ENCODE measurements at places on chromosomes 16 and 17. TPM values are rescaled to one million over a fixed set of nuclear protein-coding genes. Genes with fewer than 3 reads are reported as not detected.

Gene CLEC19A
- total RNA-seq = not detected

Gene TCAP
- 1.5 TPM for total RNA-seq

Gene ATP2C2
- total RNA-seq = 12.2 TPM

Gene TPSD1
- total RNA-seq = not detected

Gene ZC3H7A
- 67.5 TPM for total RNA-seq

DNA sequence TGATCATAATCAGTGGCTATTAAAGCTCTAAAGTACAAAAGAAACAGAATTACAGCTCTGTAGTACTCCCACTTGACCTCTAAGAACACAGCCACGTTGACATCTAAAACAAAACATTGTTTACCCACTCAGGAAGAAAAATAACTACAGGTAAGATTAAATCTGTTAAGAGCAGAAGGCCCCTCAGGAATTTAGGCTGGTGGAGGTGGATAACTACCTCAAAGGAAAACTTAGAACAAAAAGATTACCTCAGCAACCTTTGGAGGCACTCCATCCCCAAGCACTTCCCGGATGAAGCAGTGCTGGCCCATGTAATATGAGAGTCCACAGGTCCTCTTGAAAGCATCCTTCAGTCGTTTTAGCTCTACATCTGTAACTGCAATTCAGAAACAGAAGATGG, 46.7 kb downstream of the USP32 start:
- no peak overlapping the region for H3K27ac ChIP-seq
- H3K4me1 ChIP-seq = peaks cover 11% of the 10 kb centered on the region
- no peak overlapping the region for H3K4me3 ChIP-seq
- no peaks in the 10 kb centered on the region for H3K27me3 ChIP-seq
- H3K36me3 ChIP-seq = peaks cover 25% of the 10 kb centered on the region

DNA sequence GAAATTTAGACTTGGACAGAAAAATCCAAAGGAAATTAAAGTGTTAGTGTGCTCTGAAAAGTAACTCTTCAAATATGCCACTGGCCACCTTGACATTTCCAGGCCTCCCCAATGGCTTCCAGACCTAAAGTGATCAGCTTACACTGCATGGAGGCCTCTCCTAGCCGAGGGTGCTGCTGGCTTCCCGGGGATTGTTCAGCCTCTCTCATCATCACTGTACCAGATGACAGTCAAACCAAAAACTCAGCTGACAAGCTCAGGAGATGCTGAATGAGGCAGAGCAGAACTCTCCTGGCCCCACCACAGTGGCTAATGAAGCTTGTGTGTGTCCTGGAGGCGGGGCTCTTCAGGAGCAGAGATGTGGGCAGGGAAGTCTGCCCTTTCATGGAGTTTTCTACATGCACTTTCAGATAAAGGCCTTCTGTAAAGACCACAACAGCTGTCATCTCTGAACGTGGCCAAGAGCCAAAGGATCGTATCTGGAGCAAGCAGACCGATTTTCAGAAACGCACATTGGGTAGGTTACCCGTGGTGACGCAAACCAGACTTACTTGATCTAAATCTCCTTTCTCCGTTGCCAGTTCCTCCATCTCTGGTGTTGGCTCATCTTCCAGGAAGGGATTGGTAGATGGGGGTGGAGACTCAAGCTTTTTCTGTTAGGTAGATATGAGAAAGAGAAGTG, 113.3 kb downstream of the VPS53 start:
- peaks cover 34% of the 10 kb centered on the region for H3K4me1 ChIP-seq
- H3K4me3 ChIP-seq = no peak overlapping the region
- peaks cover 33% of the 10 kb centered on the region for H3K36me3 ChIP-seq
- H3K27me3 ChIP-seq = no peaks in the 10 kb centered on the region

DNA sequence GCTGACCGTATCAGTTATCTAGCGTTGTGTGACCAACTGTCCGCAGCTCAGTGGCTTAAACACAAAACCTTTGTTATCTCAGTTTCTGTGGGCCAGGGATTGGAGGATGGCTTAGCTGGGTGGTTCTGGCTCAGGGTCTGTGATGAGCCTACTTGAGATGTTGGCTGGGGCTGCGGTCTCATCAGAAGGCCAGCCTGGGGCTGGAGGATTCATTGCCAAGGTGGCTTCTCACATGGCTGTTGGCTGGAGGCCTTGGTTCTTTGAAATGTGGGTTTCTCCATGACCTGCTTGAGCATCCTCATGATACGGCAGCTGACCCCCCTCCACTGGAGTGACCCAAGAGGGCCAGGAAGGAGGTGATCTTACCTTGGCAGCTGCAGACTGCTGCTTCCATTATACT, 16.7 kb downstream of the GSE1 start:
- H3K27ac ChIP-seq = no peak overlapping the region
- no peaks in the 10 kb centered on the region for H3K27me3 ChIP-seq
- peaks cover 27% of the 10 kb centered on the region for H3K4me1 ChIP-seq
- H3K36me3 ChIP-seq = peaks cover 9% of the 10 kb centered on the region
- DNase-seq = no peak
- no peak overlapping the region for H3K4me3 ChIP-seq

GRCh38 chr16:71260995-71261394, 28.2 kb downstream of the CMTR2 start:
- no peak overlapping the region for H3K4me3 ChIP-seq
- H3K27me3 ChIP-seq = peaks cover 19% of the 10 kb centered on the region
- H3K36me3 ChIP-seq = no peaks in the 10 kb centered on the region

GRCh38 chr17:41717408-41718286, 5.5 kb downstream of the GAST start:
- peak overlapping the region; percentile 93 for H3K27ac ChIP-seq
- peak overlapping the region; percentile 20 for H3K4me3 ChIP-seq
- DNase-seq = no peak
- H3K4me1 ChIP-seq = no peaks in the 10 kb centered on the region
- H3K36me3 ChIP-seq = no peaks in the 10 kb centered on the region

- H3K4me3 ChIP-seq = no peak overlapping the region
- peaks cover 10% of the 10 kb centered on the region for H3K4me1 ChIP-seq
- no peaks in the 10 kb centered on the region for H3K36me3 ChIP-seq
- H3K27me3 ChIP-seq = peaks cover 3% of the 10 kb centered on the region
- H3K27ac ChIP-seq = no peak overlapping the region
Observed at GRCh38 chr17:78438271-78438691, 59.8 kb downstream of the PGS1 start.

GRCh38 chr17:82685291-82685690, 13.2 kb downstream of the RAB40B start:
- no peak overlapping the region for H3K4me3 ChIP-seq
- no peak for DNase-seq
- H3K27ac ChIP-seq = no peak overlapping the region
- peaks cover 5% of the 10 kb centered on the region for H3K4me1 ChIP-seq
- H3K36me3 ChIP-seq = peaks cover 5% of the 10 kb centered on the region

DNA sequence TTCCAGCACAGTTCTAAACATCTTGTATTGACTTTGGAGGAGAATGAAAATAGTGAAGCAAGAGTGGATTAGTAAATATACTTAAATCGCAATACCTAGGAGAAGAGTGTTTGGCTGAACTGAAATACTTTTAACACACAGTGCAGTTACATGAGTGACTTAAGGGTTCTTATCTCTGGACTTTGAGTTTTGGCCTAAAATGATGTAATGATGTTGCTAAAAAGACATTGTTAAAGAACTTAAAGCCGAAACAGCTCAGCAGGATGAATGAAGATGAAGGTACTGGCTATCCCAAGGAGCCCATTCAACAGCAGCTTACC, 28.1 kb downstream of the PMP22 start:
- no peak overlapping the region for H3K27ac ChIP-seq
- no peak overlapping the region for H3K4me3 ChIP-seq

DNA sequence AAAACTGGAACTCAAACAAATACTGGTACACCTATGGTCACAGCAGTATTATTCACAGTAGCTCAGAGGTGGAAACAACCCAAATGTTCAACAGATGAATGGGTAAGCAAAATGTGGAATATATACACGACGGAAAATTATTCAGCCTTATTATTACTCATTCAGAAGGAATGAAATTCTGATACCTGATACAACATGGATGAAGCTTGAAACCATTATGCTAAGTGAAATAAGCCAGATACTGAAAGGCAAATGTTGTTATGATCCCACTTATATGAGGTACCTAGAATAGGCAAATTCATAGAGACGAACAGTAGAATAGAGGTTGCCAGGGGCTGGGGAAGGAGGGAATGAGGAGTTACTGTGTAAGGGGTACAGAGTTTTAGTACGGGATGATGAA, 27.1 kb upstream of the MYLK3 start:
- no peaks in the 10 kb centered on the region for H3K4me1 ChIP-seq
- no peak for DNase-seq
- no peaks in the 10 kb centered on the region for H3K27me3 ChIP-seq
- H3K36me3 ChIP-seq = no peaks in the 10 kb centered on the region
- no peak overlapping the region for H3K4me3 ChIP-seq

DNA sequence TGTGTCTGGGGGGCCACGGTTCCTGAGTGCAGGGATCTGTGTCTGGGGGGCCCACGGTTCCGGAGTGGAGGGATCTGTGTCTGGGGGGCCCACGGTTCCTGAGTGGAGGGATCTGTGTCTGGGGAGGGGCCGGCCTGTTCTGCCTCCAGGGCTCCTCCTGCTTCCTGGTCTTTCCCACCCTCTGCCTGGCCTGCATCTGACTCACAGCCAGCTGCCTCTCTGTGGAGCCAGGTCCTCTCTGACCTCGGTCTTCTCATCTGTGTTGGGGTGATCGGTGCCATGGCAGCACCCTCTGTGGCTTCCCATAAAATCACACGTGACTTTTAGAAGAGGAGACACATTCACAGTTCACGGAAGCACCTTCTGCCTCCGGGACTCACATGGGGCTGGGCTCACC, 50.3 kb downstream of the ZFPM1 start:
- DNase-seq = no peak
- no peaks in the 10 kb centered on the region for H3K4me1 ChIP-seq
- H3K4me3 ChIP-seq = no peak overlapping the region
- no peaks in the 10 kb centered on the region for H3K27me3 ChIP-seq
- peak overlapping the region; percentile 64 for H3K27ac ChIP-seq

GRCh38 chr16:46932802-46933201, 40.7 kb downstream of the DNAJA2 start:
- H3K27ac ChIP-seq = no peak overlapping the region
- no peak overlapping the region for H3K4me3 ChIP-seq
- H3K27me3 ChIP-seq = no peaks in the 10 kb centered on the region
- no peaks in the 10 kb centered on the region for H3K4me1 ChIP-seq
- peaks cover 5% of the 10 kb centered on the region for H3K36me3 ChIP-seq

- no peak overlapping the region for H3K27ac ChIP-seq
- H3K36me3 ChIP-seq = peaks cover 16% of the 10 kb centered on the region
- no peaks in the 10 kb centered on the region for H3K27me3 ChIP-seq
Observed at GRCh38 chr16:72637306-72637705, 410.6 kb downstream of the ZFHX3 start.

GRCh38 chr16:886802-887731, 83.7 kb downstream of the LMF1 start:
- H3K4me3 ChIP-seq = no peak overlapping the region
- H3K36me3 ChIP-seq = no peaks in the 10 kb centered on the region
- no peak for DNase-seq
- no peaks in the 10 kb centered on the region for H3K27me3 ChIP-seq

DNA sequence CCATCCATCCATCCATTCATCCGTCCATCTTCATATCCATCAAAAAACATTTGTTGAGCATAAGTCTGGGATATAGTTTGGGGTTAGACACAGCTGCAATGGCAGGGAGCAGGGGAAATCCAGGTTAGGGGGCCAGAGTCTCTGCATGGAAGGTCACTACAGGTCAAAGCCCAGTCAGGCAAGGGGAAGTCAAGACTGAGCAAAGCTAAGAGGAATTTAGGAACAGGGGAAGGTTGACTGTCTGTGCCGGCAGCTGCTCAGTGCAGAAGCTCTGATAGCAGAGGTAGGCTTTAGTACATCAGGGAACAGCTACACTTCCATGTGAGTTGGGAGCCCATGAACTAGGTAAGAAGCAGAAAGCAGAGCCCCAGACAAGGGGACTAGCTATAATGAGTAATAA, 68.1 kb downstream of the IRF8 start:
- no peak overlapping the region for H3K27ac ChIP-seq
- DNase-seq = no peak
- H3K36me3 ChIP-seq = no peaks in the 10 kb centered on the region

GRCh38 chr17:75893305-75894048, 3.3 kb downstream of the TRIM65 start:
- no peaks in the 10 kb centered on the region for H3K27me3 ChIP-seq
- peaks cover 22% of the 10 kb centered on the region for H3K4me1 ChIP-seq
- no peak for DNase-seq
- H3K4me3 ChIP-seq = peak overlapping the region; percentile 47
- peak overlapping the region; percentile 77 for H3K27ac ChIP-seq

DNA sequence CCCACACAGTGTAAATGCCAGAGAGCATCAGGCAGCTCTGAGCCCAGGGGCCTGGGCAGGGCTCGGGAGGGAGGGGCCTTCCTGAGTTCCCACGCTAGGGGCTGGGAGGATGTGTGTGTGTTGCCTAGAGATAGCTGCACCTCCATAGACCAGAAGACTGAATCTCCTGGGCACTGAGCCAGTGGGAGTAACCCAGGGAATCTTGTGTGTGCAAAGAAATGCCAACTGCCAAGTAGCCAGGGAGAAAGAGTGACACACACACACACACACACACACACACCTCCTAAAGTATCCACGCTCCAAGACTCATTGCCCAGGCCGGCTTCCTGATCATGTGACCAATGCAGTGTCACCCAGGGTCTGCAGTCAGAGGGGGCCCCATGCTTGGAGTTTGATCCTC, 166.2 kb upstream of the RPL38 start:
- peaks cover 12% of the 10 kb centered on the region for H3K4me1 ChIP-seq
- no peak overlapping the region for H3K4me3 ChIP-seq
- no peak overlapping the region for H3K27ac ChIP-seq
- H3K36me3 ChIP-seq = no peaks in the 10 kb centered on the region
- no peak for DNase-seq

- DNase-seq = peak; percentile 82
- H3K27me3 ChIP-seq = no peaks in the 10 kb centered on the region
- peaks cover 20% of the 10 kb centered on the region for H3K4me1 ChIP-seq
Observed at GRCh38 chr16:85615014-85615851, 2.1 kb downstream of the GSE1 start.

DNA sequence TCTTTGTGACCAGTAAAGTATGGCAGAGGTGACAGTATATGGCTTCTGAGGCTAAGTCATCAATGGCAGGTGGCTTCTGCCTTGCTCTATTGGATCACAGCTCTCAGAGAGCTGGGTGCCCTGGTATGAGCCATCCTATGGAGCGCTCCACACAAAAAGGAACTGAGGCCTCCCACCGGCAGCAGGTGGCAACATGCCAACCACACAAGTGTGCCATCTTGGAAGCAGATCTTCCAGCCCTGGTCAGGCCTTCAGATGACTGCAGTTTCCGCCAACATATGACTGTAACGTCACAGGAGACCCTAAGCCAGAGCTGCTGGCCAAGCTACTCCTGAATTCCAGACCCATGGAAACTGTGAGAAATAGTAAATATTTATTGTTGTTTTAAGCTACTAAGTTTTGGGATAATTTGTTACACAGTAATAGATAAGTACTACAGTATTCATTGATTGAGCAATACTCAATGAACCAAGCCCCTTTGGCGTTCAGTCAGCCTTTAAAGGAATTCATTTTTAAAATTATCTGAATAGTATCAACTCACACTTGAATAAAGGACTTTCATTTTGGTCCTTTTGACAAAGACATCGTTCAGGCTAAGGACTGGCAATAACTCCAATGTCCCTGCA, 69.4 kb upstream of the LHX1 start:
- DNase-seq = no peak
- H3K27ac ChIP-seq = no peak overlapping the region
- peaks cover 30% of the 10 kb centered on the region for H3K27me3 ChIP-seq
- no peak overlapping the region for H3K4me3 ChIP-seq
- peaks cover 5% of the 10 kb centered on the region for H3K4me1 ChIP-seq
- H3K36me3 ChIP-seq = no peaks in the 10 kb centered on the region

GRCh38 chr17:1915889-1916288, 86.1 kb downstream of the RPA1 start:
- no peak overlapping the region for H3K4me3 ChIP-seq
- H3K27ac ChIP-seq = no peak overlapping the region
- peaks cover 19% of the 10 kb centered on the region for H3K4me1 ChIP-seq

Data from type B pancreatic cell (in vitro differentiated cells).